T-helper 17 cell (primary cell): ENCODE measurements at places on chromosomes 5 and 9.
A peak's percentile ranks its signal among the peaks of the same experiment; 100 is the strongest.

- H3K4me1 ChIP-seq, result no peaks in the 10 kb centered on the region
- H3K36me3 ChIP-seq, result no peaks in the 10 kb centered on the region
- no peaks in the 10 kb centered on the region for H3K27me3 ChIP-seq
- DNase-seq, result no peak
- no peak overlapping the region for H3K27ac ChIP-seq
- H3K4me3 ChIP-seq, result no peak overlapping the region
Observed at GRCh38 chr5:154734370-154735248, 20.6 kb upstream of the LARP1 start.

DNA sequence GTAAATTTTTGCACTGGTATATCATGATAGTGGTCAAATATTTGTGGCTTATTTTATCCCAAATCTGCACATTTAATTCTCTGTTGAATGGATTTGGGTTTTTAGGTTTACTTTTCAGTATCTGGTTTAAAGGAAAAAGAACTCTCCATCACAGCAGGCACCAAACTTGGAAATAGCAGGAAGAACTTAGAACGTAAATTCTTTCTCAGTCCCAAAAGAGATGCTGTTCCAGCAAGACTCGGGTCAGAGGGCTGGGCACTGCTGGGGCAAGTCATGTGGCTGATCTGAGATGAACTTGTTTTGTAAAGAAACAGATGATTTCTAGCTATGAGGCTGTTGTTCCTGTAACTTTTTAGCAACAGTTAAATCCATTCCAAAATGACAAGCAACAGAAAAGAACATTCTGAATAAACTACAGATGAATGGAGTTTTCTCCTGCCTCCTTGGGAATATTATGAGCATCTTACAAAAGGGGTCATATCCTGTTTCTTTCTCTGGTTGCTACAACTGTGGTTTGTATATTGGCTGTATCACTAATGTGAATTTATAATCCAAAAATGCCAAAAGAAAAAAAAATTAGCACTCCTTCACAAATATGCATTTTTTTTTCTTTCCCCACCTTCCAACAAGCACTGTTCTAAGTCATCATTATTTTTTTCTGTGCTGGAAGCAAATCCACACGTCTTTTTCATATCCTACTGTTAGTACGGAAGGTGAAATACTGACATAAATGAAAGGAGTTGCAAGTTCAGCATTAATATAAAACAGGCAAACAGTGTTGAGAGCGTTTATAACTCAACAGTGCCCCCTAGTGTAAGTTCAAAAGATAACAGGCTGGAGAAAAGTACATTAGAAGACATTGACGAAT, 31.1 kb downstream of the OR2K2 start:
- peaks cover under 1% of the 10 kb centered on the region for H3K4me1 ChIP-seq
- no peaks in the 10 kb centered on the region for H3K36me3 ChIP-seq
- DNase-seq, result no peak
- peaks cover 12% of the 10 kb centered on the region for H3K27me3 ChIP-seq
- H3K4me3 ChIP-seq, result no peak overlapping the region

DNA sequence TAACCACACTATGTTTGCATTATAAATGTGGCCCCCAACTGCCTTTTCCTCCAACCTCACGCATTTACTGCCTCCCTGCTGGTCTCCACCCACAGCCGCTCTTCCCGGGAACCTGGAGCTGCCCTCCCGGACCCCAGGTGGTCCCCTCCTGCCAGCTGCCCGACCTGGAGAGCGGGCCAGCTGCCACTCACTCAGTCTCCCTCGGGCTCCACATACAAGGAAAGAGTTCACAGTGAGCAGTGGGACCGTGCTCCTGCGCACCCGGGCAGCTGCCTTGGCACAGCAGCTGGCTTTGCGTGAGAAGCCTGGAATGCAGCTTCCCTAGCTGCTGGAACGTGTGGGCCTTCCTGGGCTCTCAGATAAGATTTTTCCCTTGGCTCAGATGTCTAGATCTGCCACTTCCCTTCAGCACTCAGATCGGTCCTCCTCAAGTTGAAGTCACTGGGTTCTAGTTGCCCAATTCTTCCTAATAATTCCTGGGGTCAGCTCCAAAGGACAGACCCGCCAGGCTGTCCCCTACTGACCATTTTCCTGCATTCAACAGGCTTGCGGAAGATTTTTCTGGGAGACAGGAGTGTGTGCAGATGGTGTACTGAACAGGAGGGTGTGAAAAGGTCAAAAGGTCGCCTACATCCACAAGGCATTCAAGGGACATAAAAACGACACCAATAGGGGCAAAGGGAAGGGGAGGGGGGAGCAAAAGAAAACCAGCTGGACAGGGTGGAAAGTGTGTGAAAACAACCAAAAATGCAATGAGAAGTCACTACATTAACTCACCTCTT, 69.1 kb downstream of the MYO10 start:
- no peaks in the 10 kb centered on the region for H3K36me3 ChIP-seq
- H3K27ac ChIP-seq, result no peak overlapping the region
- no peak overlapping the region for H3K4me3 ChIP-seq
- no peak for DNase-seq
- no peaks in the 10 kb centered on the region for H3K4me1 ChIP-seq
- H3K27me3 ChIP-seq, result peaks cover 9% of the 10 kb centered on the region

- H3K36me3 ChIP-seq, result peaks cover 2% of the 10 kb centered on the region
- peaks cover 25% of the 10 kb centered on the region for H3K4me1 ChIP-seq
- no peaks in the 10 kb centered on the region for H3K27me3 ChIP-seq
- DNase-seq, result no peak
- peak overlapping the region; percentile 41 for H3K27ac ChIP-seq
- no peak overlapping the region for H3K4me3 ChIP-seq
Observed at GRCh38 chr9:4734150-4734549, 6.9 kb downstream of the AK3 start.

DNA sequence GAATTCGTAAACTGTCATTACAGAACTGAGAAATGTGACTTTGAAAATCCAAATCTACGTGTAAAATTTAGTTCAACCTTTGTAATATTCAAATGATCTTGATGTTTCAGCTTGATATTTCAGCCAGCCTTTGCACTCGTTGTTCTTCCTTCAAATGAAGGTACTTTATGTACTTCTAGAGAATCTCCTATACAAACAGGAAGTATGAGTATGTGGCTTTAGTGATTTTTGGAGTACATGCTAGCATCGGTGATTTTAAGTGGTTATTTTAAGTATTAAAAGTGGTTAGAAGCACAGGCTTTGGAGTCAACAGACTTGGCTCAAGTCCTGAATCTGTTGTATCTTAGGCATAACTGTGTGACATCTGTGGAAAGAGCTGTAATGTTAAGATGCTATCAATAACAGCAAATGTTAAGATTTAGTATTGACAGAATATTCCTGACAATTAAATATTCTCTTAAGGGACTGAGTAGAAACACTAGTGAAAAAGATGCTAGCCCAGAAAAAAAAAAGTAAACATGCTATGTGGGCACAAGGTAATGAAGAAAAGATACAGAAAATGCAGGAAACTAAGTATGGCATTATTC, 398.0 kb downstream of the ADGRV1 start:
- H3K36me3 ChIP-seq, result no peaks in the 10 kb centered on the region
- peaks cover 6% of the 10 kb centered on the region for H3K4me1 ChIP-seq
- H3K4me3 ChIP-seq, result no peak overlapping the region
- H3K27ac ChIP-seq, result no peak overlapping the region
